Activated T-cell treated with anti-CD3 and anti-CD28 coated beads, Interleukin-2, amount 50 U/mL, for 24 hours (primary cell): ENCODE measurements at places on chromosomes 3 and 15.
A peak's percentile ranks its signal among the peaks of the same experiment; 100 is the strongest.

- DNase-seq: no peak
Observed at GRCh38 chr15:99504071-99504822, 61.5 kb upstream of the MEF2A start.

DNA sequence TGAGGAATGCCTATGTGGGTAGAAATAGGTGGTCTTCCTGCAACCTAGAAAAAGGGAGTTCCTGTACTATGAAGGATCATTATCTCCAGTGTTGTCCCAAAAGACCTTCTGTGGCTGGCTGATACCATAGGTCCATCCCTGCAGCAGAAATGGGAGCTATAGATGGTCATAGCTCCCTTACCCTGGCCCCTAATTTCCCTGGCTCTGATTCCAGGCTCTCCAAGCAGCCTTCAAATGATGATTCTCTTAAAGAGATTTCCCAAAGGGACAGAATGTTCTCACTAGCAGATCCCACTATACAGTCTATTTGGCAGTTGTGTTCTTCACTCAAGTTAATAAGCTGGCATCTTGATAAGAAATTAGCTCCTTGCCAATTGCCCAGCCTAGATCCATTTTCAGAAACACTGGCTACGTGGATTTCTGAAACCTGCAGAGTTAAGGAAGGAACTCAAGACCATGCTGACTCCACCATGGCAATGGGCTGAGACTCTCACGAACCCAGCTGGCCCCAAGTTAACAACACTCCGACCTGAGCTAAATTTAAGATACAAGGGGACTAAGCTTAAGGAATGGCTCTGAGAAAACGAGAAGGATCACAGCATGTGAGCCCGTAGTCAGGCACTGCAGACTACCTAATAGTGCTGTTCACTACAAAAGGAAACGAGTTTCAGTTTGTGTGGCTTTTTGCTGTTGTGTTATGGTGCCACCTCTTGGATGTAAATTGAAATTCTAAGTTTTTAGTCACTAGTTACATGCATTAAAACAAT is 11.4 kb downstream of the C15orf40 start:
- DNase-seq: peak; percentile 47

GRCh38 chr15:70480196-70480856 is 283.0 kb downstream of the UACA start:
- DNase-seq: peak; percentile 78

- no peak for DNase-seq
Observed at GRCh38 chr3:120285508-120285841, 453 bp upstream of the GPR156 start.

GRCh38 chr3:33438284-33438668 is 1.9 kb downstream of the UBP1 start:
- DNase-seq: no peak

GRCh38 chr3:77055841-77056341 is 16.0 kb downstream of the ROBO2 start:
- DNase-seq: no peak

- no peak for DNase-seq
Observed at GRCh38 chr3:143078883-143079282, 40.7 kb upstream of the CHST2 start.

GRCh38 chr3:134579141-134579665 is 71.6 kb downstream of the KY start:
- no peak for DNase-seq

- peak; percentile 76 for DNase-seq
Observed at GRCh38 chr3:46695177-46695961, 1.9 kb upstream of the ALS2CL start.

GRCh38 chr3:105806359-105806758 is 62.5 kb downstream of the CBLB start:
- DNase-seq: no peak

- no peak for DNase-seq
Observed at GRCh38 chr15:32979710-32980109, 214.8 kb downstream of the FMN1 start.

- DNase-seq: no peak
Observed at GRCh38 chr15:31799715-31800321, 230.5 kb upstream of the CHRNA7 start.

DNA sequence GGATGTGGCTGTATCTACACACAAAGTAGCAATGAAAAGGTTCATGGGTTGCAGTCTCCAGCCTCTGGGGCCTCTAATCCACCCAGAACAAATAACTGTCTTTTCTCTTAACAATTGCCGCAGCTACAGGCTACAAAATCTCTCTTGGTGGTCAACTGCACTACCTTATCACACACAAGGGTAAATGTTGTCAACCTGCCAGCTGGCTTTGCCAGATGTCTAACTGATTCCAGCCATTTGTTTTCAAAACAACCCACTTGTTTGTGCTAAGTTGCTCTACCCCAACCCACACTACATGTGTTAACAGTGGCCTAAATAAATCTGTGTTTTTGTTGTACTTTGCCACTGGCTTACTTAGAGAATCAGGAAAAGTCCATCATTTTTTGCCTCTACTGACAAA is 447.3 kb downstream of the TAFA4 start:
- no peak for DNase-seq

DNA sequence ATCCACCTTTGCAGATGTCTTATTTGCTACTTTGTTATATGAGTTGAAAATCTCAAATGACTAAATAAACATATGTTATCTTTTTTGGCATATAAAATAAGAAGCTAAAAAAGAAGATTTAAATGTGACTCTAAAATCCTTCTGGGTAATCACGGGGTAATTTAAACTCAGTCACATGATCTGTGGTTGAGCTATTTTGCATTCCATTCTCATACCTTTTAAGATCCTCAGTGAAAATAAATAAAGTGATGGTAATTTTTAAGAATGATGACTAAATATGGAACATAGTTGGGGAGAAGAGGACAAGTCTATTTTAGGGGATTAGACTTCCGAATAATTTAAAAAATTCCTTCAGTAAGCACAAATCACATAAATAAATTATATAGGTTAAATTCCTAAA is 1076.8 kb downstream of the TUSC7 start:
- no peak for DNase-seq

GRCh38 chr3:13348100-13348499 is 72.0 kb downstream of the NUP210 start:
- no peak for DNase-seq

DNA sequence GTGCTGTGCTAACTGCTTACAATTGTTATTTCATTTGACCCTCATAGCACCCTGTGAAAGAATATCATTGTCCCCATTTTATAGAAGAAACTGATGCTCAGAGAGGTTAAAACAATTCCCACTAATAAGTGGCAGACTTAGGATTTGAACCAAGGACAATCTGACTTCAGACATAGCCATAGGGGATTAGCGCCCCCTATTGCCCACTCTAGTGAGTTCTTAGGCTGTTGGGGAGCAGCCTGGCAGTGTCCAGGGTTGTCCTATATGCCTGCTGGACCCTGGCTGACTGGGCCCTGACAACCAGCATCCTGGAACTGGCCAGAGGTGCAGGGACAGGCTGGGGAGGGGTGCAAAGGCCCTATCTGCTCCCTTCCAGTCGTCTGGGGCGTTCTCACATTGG is 15.4 kb downstream of the DPH3 start:
- no peak for DNase-seq

- DNase-seq: no peak
Observed at GRCh38 chr15:63915873-63916771, 82.4 kb upstream of the HERC1 start.

- DNase-seq: no peak
Observed at GRCh38 chr15:55195996-55196395, 745 bp downstream of the RSL24D1 start.

DNA sequence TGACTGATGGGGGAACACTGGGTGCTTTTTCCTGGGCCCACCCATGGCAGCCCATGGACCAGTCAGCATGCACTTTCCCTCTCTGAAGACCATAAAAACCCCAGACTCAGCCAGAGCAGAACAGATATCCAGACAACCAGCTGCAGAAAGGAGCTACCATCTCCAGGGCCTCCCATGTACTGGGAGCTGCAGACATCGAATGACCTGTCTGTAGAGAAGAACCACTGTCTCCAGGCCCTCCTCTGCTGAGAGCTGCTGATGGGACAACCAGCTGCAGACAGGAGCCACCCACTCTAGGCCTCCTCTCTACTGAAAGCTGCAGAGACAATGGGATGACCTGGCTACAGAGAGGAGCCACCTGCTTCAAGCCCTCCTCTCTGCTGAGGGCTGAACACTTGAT is 66.6 kb downstream of the PROS1 start:
- DNase-seq: no peak

DNA sequence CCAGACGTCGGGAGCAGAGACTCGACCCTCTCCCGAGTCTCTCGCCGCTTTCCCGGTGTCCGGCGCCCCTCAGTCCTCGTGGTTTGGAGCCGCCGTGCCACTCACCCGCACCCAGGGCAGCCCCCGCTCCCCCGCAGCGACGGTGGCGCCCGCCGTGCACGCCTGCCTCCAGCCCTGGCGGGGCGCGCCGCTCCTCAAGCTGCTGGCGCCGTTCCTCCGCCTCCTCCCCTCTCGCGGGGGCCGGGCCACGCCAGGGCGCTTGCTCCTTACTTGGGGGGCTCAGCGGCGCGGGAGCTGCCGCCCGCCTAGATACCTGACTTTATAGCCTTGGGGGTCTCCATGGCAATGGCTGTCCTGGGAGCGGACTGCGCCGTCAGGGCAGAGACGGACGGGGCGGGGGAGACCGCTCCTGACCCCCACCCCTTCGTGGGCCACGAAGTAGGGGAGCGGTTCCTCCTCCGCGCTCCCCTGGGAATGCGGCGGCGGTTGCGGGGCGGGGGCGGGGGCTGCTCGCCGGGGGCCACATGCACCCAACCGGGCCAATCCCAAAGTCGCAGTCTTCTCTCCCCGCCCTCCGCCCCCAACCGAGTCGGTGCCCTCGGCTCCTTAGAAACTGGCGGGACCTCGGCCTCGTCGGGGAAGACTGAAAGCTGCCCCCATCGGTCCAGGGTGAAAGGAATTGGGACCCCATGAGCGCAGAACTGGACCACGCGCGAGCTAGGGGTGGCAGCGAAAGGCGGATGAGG is at the start of gene ANKRD63:
ANKRD63 (minus strand) TSS at position 196 of the 746 bp plus-strand sequence. CDS start 478 bp downstream, outside the sequence.
- DNase-seq: peak; percentile 72

DNA sequence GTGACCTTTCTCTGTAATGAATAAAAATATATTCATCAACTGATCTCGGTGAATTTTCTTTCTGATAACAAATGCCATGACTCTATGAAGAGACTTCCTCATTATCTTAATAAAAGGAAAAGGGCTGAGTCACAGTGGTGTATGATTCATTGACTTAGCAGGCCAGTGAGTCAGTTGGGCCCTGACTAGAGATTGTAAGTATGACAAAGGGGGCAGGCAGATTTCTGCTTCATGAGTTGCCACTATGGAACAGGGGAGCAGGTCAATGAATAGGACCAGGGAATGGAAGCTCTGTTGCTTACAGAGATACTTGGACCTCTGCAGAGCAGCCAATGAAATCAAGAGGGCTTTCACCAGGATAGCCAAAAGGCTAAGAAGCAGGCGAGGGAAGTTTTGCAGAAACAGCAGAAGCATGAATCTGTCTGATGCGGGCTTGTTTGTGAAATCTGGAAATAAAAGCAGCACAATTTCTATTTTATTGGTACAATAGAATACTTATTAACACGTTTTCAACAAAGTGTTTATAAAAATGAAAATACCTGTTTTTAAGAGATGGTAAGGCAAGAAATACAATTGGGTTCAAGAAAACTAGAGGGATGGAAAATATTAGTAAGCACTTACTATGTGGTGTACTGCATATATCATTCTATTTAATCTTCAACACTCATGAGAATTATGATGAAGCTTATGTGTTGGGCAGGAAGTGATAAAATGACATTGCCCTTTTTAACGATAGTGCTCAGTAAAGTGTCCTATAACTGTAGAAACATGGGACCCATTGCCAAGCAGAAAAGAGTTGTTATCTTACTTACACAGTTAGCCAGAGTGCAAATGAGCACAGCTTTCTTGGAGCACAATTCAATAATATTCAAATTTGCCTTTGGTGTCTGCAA is 169.8 kb upstream of the MYRIP start:
- DNase-seq: no peak

GRCh38 chr3:126959136-126959920 is 23.6 kb upstream of the PLXNA1 start:
- DNase-seq: no peak

- DNase-seq: no peak
Observed at GRCh38 chr3:112782491-112782890, 64.2 kb downstream of the CD200R1L start.

DNA sequence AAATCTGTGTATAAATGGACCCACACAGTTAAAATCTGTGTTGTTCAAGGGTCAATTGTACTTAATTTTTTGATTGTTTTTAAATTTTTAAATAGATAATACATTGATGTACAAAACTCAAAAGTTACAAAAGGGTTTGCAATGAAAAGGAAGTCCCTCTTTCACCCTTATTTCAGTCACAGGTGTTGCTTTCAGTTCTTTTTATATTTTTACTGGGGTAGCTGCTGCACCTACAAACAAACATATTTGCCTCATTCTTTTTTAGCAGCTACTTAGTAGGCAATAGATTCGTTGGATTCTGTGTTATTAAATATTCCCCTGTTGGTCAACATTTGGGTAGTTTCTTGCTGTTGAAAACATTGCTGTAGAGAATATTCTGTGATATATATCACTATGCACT is 44.4 kb downstream of the PIAS1 start:
- DNase-seq: no peak

GRCh38 chr3:189547448-189547847 is 83.7 kb upstream of the TP63 start:
- DNase-seq: no peak

DNA sequence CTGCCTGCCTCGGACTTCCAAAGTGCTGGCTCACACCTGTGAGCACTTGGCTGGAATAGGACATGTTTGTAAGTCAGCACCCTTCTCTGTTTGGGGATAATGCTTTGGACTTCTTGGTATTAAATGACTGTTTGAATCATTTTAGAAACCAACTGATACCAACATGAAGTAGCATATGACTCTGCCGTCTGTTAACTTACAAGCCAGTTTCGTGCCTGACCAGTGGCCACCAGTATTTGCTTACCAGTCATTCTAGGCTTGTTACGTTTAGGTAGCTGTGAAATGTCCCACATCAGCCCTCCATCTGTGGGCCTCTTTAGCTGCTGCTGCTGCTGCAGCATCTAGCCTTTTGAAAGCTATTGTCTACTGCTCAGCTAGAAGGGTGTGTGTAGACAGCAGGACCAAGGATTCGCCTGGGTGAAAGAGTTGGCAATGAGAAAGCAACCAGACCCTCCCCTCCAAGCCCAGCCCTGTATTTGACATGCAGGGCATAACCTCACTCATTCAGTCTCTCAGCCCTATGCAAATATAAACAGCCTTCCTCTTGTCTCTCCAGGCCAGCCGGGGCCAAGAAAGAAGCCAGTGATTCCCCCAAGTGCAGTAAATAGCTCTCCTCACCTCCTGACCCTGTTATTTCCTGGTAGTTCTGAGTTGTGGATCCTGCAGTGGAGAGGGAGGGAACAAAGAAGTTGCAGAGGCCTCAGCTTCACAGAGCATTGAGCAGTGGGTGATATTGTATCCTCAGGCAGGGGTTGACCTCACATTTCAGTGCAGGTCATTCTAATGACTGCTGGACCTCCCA is 51.0 kb downstream of the NKIRAS1 start:
- no peak for DNase-seq

DNA sequence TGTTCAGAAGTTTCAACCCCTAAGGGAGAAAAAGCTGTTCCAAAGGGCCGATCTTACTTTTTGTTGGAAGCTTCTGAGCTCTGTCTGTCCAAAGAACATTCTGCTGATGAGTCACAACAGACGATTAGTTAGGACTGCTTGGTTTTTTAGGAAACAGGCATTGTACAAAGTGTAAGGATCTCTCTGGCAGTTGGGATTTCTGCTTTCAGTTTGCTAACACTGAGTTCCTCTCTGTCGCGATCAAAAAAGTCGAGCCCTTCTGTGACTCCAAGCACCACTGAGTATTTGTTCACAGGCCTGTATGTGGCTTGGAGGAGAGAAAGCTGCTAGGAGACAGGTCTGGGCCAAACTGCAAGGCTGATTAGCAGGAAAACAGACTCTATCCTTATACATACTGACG is 91.8 kb upstream of the PFN2 start:
- DNase-seq: no peak

- DNase-seq: peak; percentile 55
Observed at GRCh38 chr3:187130346-187131066, 8.8 kb downstream of the RPL39L start.
